ENCODE measurements at places on chromosomes 3 and 15.

DNA sequence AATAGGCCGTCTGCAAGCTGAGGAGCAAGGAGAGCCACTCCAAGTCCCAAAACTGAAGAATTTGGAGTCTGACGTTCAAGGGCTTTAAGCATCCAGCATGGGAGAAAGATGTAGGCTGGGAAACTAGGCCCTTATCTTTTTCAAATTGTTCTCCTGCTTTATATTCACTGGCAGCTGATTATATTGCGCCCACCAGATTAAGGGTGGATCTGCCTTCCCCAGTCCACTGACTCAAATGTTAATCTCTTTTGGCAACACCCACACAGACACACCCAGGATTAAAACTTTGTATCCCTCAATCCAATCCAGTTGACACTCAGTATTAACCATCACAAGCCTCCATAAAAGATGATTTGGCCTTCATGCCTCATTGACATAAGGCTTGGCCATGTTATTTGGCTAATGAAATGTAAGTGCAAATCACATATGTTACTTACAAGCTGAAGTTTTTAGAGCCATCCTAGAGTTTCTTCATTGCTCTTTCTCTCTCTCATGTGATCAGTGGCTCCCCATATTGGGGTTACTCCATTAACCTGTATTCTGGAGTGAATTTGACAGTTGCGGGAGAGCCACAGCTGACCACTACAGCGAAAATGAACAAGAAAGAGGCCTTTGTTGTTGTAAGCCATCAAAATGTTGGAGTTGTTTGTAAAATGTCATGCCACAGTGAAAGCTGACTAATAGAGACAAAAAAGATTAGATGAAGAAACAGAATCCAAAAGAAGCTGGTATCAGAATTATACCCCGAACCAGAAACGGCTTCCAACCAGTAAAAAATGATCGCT is 61.7 kb downstream of the GBE1 start:
- no peak for DNase-seq

DNA sequence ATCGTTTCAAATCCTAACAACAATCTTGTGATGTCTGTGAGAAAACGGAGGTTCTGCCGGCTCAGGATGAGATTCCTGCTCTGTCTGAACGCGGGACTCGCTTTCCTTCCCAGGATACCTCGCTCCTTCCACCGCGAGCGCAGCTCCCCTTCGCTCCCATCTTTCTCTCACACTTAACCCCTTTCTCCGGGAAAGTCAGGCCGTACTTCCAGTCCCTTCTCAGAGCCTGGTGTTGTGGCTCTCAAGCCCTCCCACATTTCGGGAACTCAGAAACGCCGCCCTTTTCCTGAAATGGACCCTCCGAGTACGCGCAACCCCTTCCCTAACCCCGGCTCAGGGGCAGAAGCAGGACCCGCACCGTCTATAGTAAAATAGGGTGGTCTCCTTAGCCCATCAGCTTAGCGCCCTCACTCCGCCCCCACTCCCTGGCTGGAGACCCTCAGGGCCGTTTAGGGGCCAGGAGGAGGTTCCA is 378 bp upstream of the FEM1B start:
- DNase-seq = no peak

GRCh38 chr3:185150561-185150960 is 2.3 kb downstream of the C3orf70 start:
- DNase-seq = no peak

DNA sequence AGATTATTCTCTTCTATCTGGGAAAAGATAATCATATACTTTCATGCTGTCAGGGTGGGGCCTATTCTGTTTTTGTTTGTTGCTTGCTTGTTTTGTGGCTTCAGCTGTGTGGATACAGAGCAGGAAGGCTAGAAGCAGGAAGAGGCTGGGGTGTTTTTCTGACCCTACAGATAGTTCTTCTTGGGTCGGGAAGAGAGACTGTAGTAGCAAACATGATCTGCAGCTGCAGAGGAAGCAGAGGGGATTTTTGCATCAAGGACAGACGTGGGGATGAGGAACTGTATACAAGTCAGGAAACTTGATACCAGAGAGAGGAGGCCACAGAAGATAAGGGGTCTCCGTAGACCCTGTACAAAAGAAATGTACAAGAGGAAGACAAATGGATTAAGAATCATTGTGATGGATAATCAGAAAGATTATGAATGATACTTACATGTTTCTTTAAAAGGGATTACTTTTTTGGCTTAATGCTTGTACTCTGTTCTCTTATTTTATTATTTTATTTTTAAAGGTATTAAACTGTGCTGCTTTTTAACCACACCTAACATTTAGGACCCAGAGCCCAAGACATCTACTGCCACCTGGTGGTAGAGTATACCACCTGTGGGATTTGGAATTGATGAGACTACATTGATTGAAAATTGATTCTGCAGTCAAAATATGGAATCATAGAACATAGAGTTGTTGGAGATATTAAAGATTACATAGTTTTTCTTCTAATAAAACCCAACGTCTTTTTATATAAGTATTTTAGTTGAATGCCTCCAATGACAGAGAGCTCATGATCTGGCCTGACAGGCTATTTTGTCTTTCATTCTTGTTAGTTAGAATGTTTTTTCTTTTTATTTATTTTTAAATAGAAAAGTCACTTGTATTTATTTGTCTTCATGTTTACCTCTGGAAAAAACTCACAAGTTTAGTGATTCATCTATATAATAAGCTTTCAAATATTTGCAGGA is 87.3 kb upstream of the ROPN1 start:
- no peak for DNase-seq

DNA sequence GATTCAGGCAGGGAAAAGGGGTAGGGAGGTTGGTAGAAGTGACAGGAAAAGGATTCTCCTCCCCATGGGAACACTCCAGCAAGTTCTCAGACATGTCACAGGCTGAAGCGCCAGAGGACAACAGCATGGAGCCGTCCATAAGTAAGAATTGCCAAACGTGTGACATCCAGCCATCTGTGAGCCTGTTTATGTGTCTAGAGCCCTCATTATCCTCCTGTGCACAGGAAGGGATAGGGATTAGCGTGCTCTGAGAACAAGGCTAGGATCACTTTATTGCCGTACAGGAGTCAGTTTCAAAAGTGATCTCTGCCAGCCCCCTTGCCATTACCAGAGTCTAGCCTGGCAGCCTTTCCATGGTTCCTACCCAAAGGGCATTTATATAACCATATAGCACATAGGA is 549.5 kb downstream of the NTRK3 start:
- DNase-seq = no peak

- DNase-seq = no peak
These were observed 16.7 kb downstream of the MEIS2 start for GRCh38 chr15:37083610-37084009.

- DNase-seq = no peak
These were observed 193.8 kb downstream of the CNTN3 start for GRCh38 chr3:74420538-74421124.

GRCh38 chr3:62558549-62559112 is 185.3 kb upstream of the FEZF2 start:
- DNase-seq = no peak

DNA sequence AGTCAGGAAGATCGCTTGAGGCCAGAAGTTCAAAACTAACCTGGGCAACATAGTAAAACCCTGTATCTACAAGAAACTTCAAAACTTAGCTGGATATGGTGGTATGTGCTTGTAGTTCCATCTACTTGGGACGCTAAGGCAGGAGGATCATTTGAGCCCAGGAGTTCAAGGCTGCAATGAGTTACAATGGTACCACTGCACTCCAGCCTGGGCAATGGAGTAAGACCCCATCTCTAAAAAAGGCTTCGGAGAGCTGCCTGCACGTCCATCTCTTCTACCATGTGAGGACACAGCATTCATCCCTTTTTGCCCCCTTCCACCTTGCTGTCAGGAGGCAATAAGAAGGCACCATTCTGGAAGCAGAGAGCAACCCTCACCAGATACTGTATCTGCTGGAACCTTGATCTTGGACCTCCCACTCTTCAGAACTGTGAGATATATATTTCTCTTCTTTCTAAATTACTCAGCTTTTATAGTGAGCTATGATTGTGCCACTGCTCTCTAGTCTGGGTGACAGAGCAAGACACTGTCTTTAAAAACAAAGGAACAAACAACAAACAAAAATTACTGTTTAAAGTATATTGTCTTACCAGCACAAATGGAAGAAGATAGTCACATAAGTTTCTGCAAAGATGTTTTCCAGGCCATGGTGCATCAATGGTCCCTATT is 4.2 kb upstream of the BTLA start:
- no peak for DNase-seq

- DNase-seq = no peak
These were observed 41.5 kb upstream of the TOP2B start for GRCh38 chr3:25706213-25706612.

GRCh38 chr3:186883686-186884058 is 41.2 kb downstream of the ADIPOQ start:
- DNase-seq = no peak

DNA sequence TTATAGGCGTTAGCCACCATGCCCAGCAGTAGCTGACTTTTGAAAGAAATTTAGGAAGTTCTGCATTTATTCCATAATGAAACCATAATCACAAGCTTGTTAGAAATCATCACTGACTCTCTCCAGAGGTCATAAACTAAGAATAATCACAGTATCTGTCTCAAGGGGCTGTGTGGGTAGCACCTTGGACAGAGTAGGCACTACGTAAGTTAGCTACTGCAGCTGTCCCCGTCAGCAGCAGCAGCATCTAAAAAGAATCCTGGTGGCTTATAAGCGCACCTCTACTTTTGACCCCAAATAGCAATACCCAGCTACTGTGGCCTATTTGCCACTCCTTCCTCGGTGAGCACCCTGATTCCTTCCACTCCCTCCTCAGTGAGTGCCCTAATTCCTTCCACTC is 57.8 kb upstream of the RPL35A start:
- DNase-seq = no peak

- DNase-seq = no peak
These were observed 7.7 kb upstream of the IRAK2 start for GRCh38 chr3:10157031-10157430.

DNA sequence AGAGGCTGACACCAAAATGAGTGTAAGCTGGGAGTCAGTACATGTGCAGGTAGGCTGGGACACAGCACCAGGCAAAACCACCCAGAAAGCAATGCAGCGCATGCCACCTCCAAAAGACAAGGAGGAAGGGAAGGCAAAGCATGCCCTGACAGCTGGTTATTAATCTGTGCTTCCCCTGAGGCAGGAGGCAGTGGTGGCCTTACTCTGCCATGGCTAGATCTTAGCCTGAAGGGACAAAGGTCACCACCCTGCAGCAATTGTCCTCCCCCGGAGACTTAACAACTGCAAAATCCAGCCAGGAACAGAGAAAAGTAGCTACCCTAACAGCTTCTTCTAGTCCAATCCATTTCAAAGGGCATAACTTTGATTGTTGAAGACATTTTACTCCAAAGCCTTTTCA is 73.7 kb downstream of the PLD1 start:
- DNase-seq = no peak

- no peak for DNase-seq
These were observed 315.9 kb upstream of the SEMA6D start for GRCh38 chr15:47401427-47401826.
